ENCODE measurements at places on chromosomes 2 and 18.
A peak's percentile ranks its signal among the peaks of the same experiment; 100 is the strongest.

GRCh38 chr2:8312861-8313830, 368.7 kb upstream of the ID2 start:
- DNase-seq: no peak

DNA sequence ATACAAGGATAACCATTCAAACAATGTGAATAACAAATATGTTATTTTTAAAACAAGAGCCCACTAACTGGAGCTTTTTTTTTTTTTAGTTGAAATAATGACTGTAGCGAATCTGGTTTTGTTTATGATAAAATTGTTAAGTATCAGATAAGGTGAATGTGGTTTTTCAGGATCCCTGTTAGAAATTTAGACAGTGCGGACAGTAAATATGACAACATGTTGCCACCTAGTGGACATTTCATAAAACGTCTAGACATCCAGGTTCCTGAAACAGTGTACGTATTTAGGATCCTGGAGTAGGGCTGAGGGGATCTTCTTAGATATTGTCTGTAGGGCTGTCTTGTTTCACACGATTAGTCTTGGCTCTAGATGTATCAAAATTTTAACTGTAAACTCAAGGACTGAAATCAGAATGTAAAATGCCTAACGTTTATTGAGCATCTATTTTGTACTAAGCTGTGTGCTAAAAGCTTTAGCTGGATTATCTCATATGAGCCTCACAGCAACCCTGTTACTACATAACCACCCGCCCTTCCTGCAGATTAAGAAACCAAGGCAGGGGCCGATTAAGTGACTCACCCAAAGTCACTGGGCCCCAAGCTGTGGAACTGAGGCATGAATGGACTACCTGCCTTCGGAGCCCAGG, 23.9 kb upstream of the CCDC68 start:
- peak; percentile 48 for DNase-seq

DNA sequence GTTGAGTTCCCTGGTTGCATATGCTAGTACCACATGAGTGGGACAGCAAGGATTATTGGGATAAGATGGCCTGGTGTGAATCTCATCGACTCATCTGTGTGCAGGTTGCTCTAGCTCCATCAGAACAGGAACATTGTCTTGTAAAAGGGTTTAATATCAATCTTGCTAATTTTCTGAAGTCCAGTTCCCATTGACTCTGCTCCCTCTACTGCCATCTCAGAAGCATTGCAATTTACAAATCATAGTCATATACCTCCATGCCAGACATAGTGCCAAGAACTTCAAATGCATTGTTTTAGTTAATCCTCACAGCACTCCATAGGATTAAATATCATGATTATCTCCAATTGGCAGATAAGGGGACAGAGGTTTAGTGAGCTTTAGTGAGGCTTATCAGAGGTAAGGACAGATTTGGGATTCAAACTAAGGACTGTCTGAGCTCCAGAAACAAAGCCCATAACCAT, 4.8 kb upstream of the STAT4 start:
- peak; percentile 58 for DNase-seq

DNA sequence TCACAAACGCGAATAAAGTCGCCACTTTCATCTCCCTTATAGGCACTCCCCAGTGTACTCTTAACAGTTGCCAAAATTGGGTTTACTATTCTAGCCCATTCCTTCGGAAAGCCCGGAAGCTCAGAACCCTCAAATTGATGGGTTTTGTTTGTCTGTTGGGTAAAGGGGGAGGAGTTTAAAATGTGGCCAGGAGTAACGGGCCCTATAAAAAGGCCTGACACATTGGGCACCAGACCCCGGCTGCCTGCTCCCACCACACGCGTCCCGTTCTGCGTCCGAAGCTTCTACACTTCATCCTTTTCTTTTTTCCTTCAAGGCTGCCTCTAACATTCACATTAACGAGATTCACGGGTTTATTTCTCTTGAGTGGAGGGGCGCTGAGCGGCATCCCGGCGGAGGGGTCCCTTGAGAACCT, 837 bp downstream of the NHEJ1 start:
- DNase-seq: no peak

DNA sequence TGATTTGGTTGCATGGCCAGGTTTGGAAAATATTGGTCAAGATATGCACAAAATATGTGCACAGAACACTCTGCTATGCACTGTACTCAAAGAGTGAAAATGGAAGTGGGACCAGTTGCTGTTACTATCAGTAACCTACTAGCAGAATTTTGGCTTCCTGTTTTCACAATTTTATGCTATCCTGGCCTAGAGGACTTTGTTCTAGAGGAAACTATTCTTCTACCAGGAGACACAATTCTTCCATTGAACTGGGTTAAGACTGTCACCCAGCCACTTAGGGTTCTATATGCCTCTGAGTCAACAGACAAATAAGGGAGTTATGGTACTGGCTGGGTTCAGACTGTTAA, 431.4 kb upstream of the DCC start:
- DNase-seq: no peak

DNA sequence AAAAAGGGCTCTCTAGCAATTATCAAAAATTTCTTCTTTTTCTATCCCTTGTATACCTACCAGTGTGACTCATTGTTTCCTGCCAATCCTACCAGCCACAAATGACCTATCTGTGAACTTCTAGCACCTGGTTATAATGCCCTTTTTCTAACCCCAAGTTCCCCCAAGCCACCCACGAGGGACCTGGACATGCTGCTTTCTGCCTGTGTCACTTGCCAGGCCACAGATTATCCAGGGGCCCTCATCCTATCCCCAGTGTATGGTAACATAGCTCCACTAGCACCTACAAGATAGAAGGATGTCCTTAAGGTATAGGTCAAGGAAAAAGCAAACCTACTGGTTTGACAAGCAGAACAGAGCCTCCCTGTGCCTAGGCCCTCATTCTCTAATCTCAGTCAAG, 26.8 kb downstream of the AAK1 start:
- DNase-seq: no peak

DNA sequence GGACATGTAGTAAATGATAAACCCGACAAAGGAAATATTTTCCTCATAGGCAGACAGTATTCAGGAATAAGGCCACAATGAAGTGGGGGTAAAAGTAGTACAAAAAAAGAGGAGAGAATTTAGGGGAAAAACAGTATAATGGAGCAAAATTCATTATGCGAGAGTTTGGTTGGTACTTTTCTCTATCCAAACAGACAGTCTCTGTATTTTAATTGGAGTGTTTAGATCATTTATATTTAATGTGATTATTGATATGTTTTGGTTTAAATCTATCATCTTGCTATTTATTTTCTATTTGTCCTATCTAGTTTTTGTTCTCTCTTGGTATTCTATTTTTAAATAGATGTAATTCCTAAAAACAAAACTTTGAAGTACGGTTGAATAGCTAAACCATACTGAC, 170.3 kb upstream of the SP5 start:
- no peak for DNase-seq

- no peak for DNase-seq
Measured at GRCh38 chr2:152730591-152731333, 12.3 kb downstream of the ARL6IP6 start.
